ENCODE measurements at places on chromosomes 7 and 10. TPM values are rescaled to one million over a fixed set of nuclear protein-coding genes. Genes with fewer than 3 reads are reported as not detected.

Gene NUTM2D
- 1.5 TPM for total RNA-seq

Gene CYP2C8
- 0.29 TPM for total RNA-seq

Gene FAM180A
- 28.9 TPM for total RNA-seq

Gene ZFAND4
- 10.9 TPM for total RNA-seq

Gene CNPY1
- total RNA-seq = not detected

Gene DNAJC30
- total RNA-seq = 2.9 TPM

Gene DYDC2
- not detected for total RNA-seq

Gene GNG11
- 8.8 TPM for total RNA-seq

GRCh38 chr7:68739306-68739705 lies 859.0 kb upstream of the AUTS2 start:
- DNase-seq = no peak

GRCh38 chr10:21519941-21520436 lies 5.5 kb downstream of the SKIDA1 start:
- DNase-seq = peak; percentile 91

GRCh38 chr10:13873196-13873595 lies 286.4 kb downstream of the PRPF18 start:
- DNase-seq = no peak

DNA sequence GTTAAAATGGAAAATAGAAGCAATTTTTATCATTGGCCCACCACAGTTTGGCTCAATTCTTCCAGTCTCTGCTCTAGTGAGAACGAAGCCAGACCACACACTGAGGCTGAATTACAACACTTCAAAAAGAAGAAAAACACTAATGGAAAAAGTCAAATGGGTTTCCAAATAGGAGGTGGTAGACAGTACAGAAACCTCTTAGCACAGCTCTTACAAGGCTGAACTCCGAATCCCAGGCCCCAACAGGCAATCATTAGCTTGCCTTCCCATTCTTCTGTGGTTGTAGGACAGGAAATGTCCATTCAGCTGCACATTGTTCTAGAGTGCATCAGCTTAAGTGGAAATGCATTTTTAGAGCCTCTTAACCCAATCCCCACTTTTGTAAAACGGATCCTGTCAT lies 115.1 kb upstream of the MEOX2 start:
- peak; percentile 86 for DNase-seq

GRCh38 chr10:24313283-24313682 lies 104.3 kb downstream of the KIAA1217 start:
- no peak for DNase-seq

GRCh38 chr7:84701524-84702306 lies 485.1 kb downstream of the SEMA3D start:
- DNase-seq = peak; percentile 26

- no peak for DNase-seq
Observed at GRCh38 chr10:63462442-63462841, 3.3 kb downstream of the JMJD1C start.

- DNase-seq = no peak
Observed at GRCh38 chr10:25047088-25047487, 30.7 kb downstream of the THNSL1 start.

DNA sequence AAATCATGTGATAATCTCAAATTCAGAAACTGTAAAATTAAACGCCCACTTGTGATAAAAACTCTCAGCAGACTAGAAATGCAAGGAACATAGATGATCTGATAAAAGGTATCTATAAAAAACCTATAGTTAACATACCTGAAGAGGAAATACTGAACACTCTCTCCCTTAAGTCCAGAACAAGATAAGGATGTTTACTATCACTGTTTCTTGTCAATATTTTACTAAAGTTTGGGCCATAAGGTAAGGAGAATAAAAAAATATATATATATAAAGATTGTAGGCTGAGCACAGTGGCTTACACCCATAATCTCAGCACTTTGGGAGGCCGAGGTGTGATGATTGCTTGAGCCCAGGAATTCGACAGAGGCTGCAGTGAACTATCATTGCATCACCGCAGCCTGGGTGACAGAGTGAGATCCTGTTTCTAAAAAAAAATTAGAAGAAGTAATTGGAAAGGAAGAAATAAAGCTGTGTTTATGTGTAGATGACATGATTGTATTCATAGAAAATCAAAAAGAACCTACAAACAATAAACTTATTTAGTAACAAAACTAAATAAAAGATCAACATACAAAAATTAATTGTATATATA lies 28.4 kb downstream of the MPLKIP start:
- no peak for DNase-seq

DNA sequence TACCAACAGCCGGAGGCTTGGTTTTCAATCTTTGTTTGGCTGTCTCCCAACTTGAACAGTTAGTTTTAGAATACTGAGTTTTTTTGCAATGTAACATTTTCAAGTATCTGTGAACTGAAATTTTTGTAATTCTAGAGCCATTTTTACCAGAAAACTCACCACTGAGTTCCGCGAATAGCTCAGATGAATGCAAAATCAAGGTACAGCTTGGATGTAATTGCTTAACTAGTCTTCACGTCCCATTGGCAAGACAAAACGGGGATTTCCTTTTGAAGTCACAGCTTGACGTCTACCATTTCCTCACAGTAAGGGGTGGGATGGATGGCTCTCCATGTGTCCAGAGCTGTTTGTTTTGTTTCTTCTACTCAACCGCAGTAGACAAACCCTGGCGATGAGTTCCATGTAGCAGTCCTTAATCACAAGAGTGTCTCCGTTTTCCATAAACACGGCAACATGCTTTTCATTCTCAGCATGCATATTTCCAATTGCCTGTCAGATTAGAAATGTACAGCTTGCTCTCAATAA lies 55.8 kb upstream of the FGFR2 start:
- no peak for DNase-seq

DNA sequence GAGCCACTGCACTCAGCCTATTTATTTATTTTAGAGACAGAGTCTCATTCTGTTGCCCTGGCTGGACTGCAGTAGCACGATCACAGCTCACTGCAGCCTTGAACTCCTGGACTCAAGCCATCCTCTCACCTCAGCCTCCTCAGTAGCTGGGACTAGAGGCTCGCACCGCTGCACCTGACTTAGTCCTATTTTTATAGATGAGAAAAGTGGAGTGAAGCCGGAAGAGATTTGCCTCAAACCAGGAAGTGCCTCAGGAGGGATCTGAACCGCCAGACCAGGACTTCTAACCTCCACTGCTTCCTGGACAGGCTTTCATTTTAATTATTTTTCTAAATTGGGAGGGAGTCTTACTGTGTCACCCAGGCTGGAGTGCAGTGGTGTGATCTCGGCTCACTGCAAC lies 17.5 kb upstream of the CLIP2 start:
- DNase-seq = no peak

- no peak for DNase-seq
Observed at GRCh38 chr10:108561649-108562048, 1361.7 kb downstream of the XPNPEP1 start.

- no peak for DNase-seq
Observed at GRCh38 chr10:46520381-46520780, 36.1 kb downstream of the GPRIN2 start.

DNA sequence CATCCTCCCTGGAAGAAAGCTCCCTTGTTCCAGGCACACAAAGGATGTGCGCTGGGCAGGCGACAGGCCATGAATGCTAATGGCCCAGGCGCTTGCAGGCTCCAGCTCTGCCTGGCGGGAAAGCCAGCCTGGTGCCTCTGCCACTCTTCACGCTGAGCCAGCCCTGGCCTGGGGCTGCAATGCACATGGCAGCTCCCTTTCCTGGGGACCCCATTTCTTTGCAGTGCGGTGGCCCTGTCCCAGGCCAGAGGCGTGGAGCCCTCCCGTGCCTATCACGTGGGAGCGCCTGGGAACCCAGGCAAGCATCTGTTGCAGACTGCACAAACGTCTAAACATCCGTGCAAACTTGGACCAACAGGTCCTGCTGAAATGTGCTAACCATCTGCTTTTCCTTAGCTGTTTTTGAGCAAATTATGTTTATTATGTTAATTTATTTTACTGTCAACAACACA lies 152.1 kb upstream of the LYZL2 start:
- no peak for DNase-seq

DNA sequence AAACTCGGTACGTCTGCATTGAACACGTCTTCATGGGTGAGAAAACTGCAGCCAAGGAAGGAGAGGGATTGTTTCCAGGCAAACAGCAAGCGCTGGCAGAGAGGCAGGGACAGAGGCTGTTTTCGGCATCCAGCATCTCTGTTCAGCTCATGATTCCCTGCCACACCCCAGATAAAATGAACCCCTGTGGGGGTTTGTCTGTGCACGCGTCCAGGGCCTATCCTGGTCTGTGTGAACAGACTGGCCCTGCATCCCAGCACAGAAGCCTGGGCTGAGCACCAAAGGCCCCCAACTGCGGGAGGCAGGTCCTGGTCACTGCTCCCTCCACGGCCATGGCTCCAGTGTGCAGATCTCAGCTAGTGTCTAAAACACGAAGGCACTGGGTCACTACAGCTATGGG lies 83.3 kb upstream of the FAM20C start:
- DNase-seq = peak; percentile 45

GRCh38 chr10:2589196-2589595 lies 478.2 kb upstream of the PFKP start:
- no peak for DNase-seq

DNA sequence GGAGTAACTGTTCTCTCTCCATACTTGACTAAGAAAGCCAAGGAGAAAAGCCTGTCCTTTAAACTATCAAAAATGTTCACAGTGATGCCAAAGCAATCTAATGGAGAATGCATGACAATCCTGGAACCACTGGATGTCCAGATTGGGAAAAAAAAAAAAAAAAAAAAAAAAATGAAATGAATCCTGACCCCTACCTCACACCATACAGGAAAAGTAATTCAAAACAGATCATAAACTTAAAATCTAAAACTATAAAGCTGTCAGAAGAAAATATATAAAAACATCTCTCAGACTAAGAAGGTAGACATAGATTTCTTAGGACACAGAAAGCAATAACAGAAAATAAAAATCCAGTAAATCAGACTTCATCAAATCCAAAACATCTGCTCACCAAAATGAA lies 18.4 kb downstream of the FBXW4 start:
- DNase-seq = no peak

DNA sequence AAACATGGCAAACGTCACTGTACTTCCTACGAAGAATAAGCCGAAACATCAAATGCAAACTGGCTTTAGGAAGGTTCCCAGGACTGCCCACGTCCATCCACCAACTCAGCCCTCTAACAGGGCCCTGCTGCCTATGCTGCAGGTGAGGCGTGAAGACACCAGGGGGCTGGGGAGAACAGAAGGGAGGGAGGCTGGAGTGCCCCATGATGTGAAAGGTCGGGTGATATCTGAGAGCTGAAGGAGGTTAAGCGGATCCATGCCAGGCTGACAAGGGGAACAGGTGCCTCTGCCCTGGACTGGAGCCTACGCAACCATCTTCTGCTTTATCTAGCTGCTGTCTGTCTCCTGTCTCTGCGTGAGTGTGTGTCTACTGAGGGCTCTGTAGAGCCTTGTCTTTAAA lies 40.2 kb upstream of the ATP6V0A4 start:
- no peak for DNase-seq

GRCh38 chr10:46992803-46993561 lies 81.8 kb downstream of the PTPN20 start:
- peak; percentile 76 for DNase-seq

GRCh38 chr7:148738737-148739535 lies 40.2 kb downstream of the CUL1 start:
- DNase-seq = no peak

DNA sequence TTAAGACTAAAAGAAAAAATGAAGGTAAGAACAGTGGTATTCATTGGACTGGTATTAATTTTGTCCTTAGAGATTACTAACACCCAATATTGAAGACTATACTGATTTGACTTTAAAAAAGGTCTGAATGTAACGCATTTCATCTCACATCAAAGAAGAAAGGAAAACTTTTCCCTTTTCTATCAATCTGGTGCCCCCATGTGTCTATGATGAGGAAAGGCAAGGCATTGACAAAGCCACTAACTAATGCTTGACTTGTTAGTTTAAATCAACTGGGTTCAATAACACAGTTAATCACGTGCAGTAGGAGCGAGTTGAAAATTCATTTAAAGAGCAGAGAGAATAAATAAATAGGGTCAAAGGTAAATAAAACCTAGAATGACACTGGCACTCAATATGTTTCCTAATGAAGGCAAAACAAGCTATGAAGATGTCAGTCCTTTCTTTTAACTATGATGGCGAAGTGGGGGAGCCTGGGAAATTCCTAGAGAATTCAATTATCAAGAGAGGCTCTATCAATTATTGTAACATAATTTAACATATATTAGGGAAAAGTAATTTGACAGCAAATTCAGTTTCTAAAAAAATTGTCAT lies 180.9 kb downstream of the ANK3 start:
- peak; percentile 23 for DNase-seq

- no peak for DNase-seq
Observed at GRCh38 chr10:26491276-26491675, 53.1 kb downstream of the APBB1IP start.

DNA sequence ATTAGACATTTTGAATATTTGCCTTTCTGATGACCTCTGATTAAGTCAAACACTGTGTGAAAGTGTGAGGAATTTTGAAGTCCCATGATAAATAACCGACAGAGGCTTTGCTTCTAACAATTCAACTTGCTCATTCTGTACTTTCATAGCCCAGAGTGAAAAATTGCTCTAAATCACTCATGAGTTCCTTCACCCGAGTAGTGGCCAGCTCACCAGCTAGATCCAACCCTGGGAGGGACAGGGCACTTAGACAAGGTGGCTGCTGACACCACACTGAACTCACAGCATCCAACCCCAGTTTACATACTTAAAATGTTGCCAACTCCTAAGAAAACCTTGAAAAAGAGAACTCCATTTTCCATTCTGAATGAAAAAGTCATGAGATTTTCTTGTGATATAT lies 80.0 kb upstream of the LYZL1 start:
- DNase-seq = peak; percentile 72

DNA sequence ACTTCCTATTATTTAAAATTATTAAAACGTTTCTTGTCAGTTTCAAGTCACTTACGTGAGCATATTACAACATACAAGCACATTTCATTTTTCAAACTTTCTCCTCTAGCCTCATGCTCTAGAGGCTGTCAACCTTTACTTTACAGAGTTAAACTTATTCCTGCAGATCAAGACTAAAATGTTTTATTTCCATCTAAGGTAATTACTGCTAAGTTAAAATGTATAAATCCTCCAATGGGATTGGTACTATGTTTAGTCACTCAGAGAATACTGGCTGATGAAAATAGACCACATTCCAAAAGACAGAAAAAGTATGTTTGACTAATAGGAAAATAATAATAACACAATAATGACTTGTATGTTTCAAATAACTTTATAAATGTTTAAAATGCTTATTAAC lies 8.4 kb upstream of the TRDMT1 start:
- DNase-seq = no peak

GRCh38 chr7:94286111-94286510 lies 108.6 kb upstream of the COL1A2 start:
- no peak for DNase-seq

GRCh38 chr10:69538461-69538860 lies 34.8 kb downstream of the NEUROG3 start:
- no peak for DNase-seq

GRCh38 chr7:143347950-143348349 lies 14.6 kb downstream of the FAM131B start:
- DNase-seq = no peak

GRCh38 chr7:121547544-121548092 lies 151.5 kb upstream of the FAM3C start:
- DNase-seq = peak; percentile 39

GRCh38 chr10:47031901-47032465 lies 120.8 kb downstream of the PTPN20 start:
- peak; percentile 94 for DNase-seq

GRCh38 chr7:75869776-75870379 lies 9.0 kb upstream of the RHBDD2 start:
- no peak for DNase-seq
